ENCODE measurements at places on chromosomes 6 and 20. TPM values are rescaled to one million over a fixed set of nuclear protein-coding genes. Genes with fewer than 3 reads are reported as not detected.
A peak's percentile ranks its signal among the peaks of the same experiment; 100 is the strongest.

DNA sequence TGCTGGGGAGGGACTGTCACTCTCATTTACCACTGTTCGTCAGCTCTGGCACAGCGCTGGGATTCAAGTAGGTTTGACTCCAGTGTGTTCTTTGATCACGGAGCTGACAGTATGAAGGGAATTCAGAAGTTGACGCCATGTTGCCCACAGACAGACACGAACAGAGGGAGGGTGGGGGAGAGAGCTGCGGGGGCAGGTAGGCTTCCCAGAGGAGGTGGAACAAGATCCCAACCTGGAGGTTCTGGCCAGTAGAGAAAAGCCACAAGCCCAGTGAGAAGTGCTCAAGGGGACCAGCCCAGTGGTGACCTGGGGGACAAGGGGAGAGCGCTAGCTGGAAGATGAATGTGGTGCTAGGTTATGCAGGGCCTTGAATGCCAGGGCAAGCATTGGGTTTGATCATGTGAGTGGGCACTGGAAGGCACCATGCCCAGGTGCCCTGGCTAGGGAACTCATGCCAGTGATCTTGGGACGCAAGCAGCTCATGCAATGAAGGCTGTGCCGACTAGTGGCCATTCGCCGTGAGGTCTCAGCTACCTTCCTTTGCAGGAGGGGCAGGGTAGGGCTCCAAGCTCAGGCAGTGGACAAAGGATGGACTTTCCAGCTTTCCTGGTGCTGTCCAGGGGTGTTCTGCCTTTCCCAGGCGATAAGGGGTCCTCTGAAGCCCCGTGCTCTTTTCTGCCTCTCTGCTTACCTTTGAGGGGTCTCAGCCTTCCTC lies 50.4 kb upstream of the APCDD1L start:
- no peak overlapping the region for H3K27ac ChIP-seq
- H3K36me3 ChIP-seq = no peaks in the 10 kb centered on the region
- peaks cover 87% of the 10 kb centered on the region for H3K27me3 ChIP-seq

SMOC2 gene
- total RNA-seq = 0.73 TPM

CST7 gene
- not detected for total RNA-seq

DNA sequence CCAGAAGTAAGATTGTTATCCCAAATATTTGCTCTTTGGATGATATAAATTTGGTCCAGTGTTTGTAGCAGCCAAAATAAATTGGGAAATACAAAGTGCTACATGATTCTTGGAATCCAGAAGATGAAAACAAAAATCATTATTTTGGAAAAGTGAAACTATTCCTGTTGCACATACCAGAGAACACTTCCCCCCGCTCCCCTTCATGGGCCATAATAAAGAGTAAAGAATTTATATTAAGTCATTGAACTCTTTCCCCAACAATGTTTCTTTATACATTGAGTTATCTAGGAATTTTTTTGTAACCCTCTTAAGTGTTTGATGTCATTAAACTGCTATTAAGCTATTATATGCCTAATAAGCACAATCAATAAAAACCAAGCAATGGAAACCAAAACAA lies 490.4 kb upstream of the HS3ST5 start:
- no peak for DNase-seq
- H3K27ac ChIP-seq = no peak overlapping the region
- H3K4me1 ChIP-seq = no peaks in the 10 kb centered on the region
- H3K27me3 ChIP-seq = no peaks in the 10 kb centered on the region
- H3K4me3 ChIP-seq = no peak overlapping the region

RAB32 gene
- 26.9 TPM for total RNA-seq

DNA sequence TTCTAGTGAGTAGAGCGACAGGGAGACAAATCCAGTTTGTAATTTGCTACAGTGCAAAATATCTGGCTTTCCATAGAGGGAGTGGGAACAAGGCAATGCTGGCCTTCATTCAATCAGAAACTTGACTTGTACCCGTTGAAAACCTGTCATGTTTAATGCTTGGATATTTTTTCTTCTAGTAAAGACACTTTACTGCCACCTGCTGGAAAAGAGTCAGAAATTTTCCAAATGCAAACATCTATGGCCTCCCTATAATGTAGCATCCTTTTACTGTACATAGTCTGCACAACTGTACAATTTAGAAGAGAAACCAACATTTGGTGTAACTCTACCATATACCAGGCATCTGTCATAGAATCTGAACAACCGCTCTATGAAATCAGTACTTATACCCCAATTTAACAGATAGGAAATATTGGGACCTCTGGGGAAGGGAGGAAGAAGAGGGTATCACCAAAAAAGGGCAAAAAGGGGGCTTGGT lies 16.7 kb upstream of the TBC1D20 start:
- H3K27ac ChIP-seq = peak overlapping the region; percentile 35
- H3K36me3 ChIP-seq = peaks cover 51% of the 10 kb centered on the region
- no peaks in the 10 kb centered on the region for H3K27me3 ChIP-seq
- no peak overlapping the region for H3K4me3 ChIP-seq

DNA sequence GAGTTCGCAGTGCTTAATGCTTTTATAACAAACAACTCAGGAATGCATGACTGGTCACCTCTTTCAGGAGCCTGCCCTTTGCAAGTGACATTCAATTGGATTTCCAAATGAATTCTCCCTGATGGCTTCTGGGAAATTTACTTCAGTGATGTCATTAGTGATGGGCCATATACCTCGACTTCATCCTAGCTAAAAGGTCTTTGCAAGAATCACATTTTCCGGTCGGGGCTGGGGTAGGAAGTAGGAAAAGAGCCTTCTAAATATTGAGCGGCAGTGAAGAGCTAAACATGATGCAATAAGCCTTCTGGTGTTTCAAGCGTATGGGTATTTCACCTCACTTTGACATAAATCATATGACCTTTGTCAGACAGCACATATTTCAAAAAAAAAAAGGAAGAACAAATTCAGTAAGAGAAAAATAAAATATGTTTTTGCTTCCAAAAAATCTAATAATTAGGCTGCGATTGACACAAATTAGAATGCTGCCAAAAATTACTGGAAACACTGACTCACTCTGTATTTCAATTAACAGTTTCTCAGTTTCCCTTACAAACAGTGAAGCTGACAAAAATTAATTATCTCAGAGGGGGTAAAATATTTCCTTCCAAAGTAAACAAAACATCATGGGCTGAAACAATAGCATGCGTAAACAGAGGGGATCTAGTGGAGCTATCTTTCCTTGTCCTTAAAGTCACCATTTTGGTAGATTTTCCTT lies 39.8 kb downstream of the ADTRP start:
- H3K4me1 ChIP-seq = no peaks in the 10 kb centered on the region
- no peaks in the 10 kb centered on the region for H3K36me3 ChIP-seq
- H3K27me3 ChIP-seq = no peaks in the 10 kb centered on the region

GRCh38 chr6:87718662-87719433 lies 16.8 kb upstream of the AKIRIN2 start:
- H3K27me3 ChIP-seq = no peaks in the 10 kb centered on the region
- peak; percentile 17 for DNase-seq
- peaks cover 5% of the 10 kb centered on the region for H3K36me3 ChIP-seq
- peaks cover 12% of the 10 kb centered on the region for H3K4me1 ChIP-seq

DNA sequence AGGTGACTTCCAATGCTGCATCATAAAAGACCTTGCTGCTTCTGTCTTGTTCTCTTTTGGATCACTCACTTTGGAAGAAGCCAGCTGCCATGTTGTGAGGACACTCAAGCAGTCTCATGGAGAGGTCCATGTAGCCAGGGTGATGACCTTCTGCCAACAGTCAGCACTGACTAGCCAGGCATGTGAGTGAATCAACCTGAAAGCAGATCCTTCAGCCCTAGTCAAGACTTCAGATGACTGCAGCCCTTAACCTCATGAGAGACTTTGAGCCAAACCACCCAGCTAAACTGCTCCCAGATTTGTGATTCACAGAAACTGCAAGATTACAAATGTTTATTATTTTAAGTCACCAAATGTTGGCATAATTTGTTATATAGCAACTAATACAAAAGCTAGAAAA lies 86.0 kb upstream of the IYD start:
- H3K27ac ChIP-seq = no peak overlapping the region
- H3K4me1 ChIP-seq = no peaks in the 10 kb centered on the region
- H3K4me3 ChIP-seq = no peak overlapping the region

Data from Calu3 (cell line).